ENCODE measurements at places on chromosomes 6 and 20. TPM values are rescaled to one million over a fixed set of nuclear protein-coding genes. Genes with fewer than 3 reads are reported as not detected.
A peak's percentile ranks its signal among the peaks of the same experiment; 100 is the strongest.

DNA sequence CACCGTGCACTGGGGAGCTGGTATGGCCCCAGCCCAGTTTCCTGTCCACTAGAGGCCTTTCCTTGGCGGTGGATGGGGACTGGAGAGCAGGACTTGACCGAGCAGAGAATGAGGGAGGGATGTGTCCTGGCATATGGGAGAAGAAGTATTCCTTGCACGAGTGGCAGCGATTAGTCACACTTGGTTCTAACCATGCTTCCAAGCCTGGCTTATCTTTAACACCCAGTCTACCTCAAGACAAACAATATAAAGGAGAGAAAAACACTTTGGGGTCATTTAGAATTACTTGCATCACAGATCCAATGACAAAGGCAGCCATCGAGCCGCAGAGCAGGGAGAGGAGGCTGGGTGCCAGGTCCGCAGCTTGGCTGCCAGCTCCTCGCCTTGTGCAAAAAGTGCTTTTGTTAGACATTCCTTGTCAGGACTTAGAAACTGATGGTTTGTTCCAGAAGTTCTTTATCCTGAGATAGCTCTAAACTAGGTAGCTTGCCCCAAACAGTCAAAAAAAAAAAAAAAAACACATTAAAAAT is 214.9 kb upstream of the GMDS start:
- no peak for DNase-seq

DNA sequence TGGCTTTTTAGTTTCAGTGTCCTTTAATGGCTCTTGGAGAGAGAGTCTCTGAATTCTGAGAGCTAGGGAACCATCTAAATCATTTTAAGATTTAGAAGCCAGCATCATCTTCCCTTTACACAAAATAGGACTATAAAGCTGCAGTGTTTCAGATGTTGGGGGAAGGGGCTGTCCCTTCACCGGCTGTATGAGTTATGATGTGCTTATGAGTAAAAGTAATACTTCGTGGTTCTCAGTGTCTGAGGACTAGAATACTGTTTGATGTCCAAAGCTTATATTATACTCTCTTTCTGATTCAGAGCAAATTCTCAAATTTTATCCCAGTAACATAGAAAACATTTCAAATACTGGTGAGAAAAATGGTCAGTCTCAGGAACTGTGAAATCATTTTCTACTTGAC is 63.5 kb upstream of the FAM8A1 start:
- DNase-seq = no peak

The COQ3 gene
- total RNA-seq = 7.5 TPM

- DNase-seq = peak; percentile 91
Observed at GRCh38 chr20:46558511-46558959, 8.1 kb upstream of the OCSTAMP start.

- no peak for DNase-seq
Observed at GRCh38 chr20:63648895-63649589, 4.2 kb downstream of the STMN3 start.

- DNase-seq = no peak
Observed at GRCh38 chr20:4021906-4022305, 6.5 kb upstream of the RNF24 start.

The RAD21L1 gene
- not detected for total RNA-seq

The NRN1 gene
- 25.6 TPM for total RNA-seq

DNA sequence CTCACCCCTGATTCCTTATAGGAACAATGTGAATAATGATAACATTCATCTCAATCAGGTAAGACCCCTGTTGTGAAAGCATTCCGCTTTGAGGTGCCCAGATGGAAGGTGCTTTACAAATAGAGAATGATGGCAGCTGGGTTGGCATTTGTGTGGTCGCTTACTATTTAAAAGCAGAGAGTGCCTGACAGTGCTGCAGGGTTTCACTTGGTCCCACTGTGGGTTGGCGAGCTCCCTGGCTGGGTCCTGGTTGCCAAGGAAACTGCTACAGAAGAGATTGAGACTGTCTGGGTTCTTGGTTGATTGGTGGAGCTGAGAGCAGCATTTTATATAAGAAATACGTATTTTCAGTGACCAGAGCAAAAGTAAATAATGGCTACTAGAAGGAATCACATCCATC is 207.2 kb upstream of the KCNQ5 start:
- DNase-seq = no peak

The MCHR2 gene
- not detected for total RNA-seq

The MEI4 gene
- total RNA-seq = not detected

- DNase-seq = no peak
Observed at GRCh38 chr20:63733579-63734081, 2.8 kb upstream of the LIME1 start.

DNA sequence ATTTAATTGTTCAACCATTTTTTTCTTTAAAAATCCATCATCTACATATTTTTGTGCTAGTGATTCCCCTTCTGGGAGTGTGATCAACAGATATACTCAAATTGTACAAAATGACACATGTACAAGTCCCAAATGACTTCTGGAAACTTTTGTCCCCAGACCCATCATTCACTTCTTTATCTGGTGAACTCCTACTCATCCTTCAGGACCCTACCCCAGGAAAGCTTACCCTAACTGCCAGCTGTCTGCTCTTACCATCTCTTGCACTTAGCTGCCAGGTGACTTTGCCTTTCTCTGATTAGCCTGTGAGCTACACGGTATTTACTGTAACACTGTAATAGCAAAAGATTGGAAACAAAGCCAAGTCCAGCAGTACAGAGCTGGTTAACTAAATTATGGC is 55.3 kb downstream of the JPH2 start:
- DNase-seq = no peak

DNA sequence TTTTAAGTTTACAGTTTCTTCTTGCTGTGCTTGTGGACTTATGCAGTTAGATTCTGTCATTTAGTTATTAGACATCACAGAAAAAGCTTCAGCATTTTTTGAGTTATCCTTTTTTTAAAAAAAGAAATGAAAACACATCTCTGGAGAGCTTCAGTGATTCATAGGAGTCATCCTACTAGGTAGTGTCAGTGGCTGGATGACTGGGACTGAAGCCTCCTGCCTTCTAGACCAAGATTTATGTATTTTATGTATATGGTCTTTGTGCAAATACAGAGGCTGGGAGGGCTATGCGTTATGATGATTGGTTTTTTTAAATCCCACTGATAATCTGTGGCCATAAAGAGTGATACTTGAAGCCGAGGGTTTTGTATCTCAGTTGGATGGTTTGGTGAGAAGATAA is 125.9 kb upstream of the JAG1 start:
- DNase-seq = no peak

DNA sequence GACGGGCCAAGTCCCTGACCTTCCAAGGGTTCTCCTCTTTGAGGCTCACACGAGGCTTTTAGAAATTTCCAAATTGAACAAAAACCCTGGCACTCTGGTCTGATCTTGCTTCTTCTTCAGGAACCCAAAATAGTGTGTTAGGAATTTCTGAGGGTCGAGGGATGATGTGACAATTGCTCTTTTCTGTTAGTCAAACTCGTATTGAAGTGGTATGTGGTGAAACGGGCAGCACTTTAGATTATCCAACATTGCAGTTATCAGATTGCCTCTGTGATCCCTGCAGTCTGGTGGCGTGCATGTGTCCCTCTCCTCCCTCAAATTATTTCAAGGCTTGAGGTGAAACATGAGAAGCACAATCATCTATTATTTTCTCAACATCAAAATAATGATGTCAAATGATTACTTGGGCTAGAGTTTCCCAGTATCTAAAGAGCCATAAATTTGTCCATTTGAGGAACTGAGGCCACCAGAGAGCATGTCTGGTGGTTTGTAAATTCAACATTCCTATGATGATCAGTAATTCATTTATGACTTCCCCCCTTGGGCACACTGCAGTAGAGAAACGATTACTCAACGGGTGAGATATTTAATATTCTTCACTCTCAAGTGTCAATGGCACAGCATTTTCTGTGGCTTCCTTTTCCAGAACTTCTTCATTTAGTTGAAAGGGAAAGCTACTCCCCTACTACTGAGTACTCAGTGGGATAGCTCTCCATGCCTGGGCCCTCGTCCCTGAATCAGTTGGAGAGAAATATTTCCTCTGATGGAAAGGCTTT is 308.6 kb upstream of the MAP3K7 start:
- no peak for DNase-seq

The RNF39 gene
- total RNA-seq = not detected

DNA sequence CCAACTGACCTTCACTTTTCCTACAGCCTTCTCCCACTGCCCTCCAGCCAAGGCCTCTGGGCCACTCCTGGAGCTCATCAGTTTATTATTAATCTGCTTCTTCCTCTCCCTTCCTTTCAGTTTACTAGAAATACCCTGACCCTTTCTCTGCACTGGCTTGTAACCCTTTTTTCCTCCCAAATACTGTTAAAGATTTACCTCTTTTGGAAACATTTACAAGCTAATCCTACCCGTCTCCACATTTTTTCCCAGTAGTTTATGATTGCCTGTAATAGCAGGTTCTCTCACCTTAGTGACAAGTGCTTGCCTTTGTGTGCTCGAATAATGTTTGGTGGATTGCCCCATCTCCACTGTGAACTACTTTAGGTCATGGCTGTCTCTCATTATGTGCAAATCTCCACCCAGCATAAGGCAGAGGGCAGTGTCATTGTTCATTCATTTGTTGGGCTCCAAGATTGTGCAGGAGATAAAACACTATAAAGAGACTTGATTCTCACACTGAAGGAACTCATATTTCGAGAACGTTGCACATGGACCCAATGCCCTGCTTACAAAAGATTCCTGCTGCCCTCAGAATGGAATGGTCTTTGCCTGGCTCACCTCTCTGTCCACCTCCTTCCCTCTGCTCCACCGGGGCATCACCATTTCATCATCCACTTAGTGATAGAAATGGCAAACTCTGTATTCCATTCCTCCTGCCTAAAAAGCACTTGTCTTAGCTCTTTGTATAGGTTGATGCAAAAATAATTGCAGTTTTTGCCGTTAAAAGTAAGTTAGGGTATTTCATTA is 491.1 kb downstream of the UTRN start:
- no peak for DNase-seq

DNA sequence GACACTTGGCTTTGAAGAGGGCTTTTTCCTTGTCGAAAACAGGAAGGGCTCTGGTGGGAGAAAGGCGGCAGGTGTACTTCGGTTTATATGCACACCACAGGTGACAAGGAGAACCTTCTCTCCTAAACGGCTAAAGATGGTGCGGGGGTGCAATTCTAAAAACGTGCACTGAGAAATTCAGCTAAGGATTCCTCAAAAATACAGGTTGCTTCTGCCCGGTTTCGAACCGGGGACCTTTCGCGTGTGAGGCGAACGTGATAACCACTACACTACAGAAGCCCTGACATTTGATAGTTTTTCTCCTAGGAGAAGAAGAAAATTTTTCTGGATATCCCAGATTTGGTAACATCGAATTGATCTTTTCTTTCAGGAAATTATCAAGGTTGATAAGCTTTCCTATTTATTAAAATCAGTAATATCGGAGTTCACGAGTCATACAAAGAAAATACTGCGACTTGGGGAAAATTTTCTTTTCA is 32.0 kb downstream of the POM121L2 start:
- DNase-seq = peak; percentile 39

GRCh38 chr6:21348504-21349195 is 244.9 kb upstream of the SOX4 start:
- peak; percentile 58 for DNase-seq

- no peak for DNase-seq
Observed at GRCh38 chr6:117955684-117956256, 48.7 kb downstream of the SLC35F1 start.

DNA sequence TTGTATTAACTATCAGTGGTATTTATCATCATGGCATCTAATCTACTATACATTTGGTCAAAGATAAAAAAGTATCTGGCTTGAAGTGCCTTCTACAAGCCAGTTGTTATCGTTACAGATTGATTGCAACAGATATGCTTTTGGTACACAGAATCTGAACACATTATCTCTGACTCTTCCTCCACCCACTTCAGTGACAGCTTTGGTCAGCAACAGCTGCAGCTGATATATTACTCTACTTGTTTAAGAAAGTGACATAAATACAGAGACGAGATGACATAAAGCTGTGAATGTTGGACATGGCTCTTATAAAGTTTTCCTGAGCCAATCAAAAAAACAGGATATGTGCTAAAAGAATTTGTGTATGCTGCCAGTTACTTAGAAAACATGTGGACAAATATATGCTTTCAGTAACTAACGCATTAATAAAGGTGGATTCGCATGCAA is 77.6 kb downstream of the HIVEP2 start:
- DNase-seq = peak; percentile 79

DNA sequence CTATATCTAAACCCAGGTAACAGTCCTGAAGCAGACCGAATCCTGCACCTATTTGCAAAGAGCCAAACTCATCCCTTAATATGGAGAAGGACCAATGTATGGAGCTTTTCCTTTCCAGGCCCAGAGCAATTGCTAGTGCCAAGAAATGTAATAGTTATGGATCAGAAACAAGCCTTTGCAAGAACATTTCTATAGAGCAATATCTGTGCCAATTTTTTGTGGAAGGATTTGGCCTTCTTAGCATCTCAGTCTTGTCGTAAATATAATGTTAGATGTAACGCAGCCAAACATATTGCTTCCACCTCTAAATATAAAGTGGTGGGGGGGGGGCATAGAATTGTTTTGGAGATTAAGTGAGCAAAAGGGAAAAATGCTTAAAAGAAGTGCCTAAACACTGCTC is 2.7 kb downstream of the KIAA0408 start:
- DNase-seq = no peak

The FERMT1 gene
- 1.5 TPM for total RNA-seq

GRCh38 chr6:135002229-135002844 is 52.3 kb downstream of the HBS1L start:
- peak; percentile 45 for DNase-seq

The CDH22 gene
- not detected for total RNA-seq

DNA sequence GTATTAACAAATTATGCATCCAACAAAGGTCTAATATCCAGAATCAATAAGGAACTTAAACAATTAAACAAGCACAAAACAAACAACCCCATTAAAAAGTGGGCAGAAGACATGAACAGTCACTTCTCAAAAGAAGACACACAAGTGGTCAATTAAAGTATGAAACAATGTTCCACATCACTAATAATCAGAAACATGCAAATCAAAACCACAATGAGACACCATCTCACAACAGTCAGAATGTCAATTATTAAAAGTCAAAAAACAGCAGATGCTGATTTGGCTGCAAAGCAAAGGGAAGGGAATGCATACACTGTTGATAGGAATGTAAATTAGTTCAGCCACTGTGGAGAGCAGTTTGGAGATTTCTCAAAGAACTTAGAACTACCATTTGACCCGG is 129.3 kb downstream of the PFDN4 start:
- no peak for DNase-seq
